CD4-positive, alpha-beta T cell (primary cell): ENCODE measurements at places on chromosomes 3 and 15.
A peak's percentile ranks its signal among the peaks of the same experiment; 100 is the strongest.

DNA sequence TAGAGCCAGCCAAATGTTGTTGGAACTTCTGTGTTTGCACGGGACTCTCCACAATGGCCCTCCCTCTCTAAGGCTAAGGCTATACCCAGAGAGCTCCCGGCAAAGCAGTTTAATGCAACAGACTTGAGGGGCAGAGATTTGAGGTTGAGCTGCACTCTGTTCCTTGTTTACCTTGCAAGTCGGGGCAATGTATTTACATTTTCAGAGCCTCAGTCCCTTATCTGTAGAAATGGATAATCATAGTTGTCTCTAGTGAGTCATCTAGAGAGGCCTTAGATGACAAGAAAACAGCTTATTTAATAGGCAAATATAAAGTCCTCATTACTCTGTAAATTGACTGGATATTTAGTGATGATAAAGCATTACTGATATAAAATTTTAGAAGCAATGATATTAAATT is 917.7 kb downstream of the MCTP2 start:
- H3K4me1 ChIP-seq, result no peaks in the 10 kb centered on the region
- DNase-seq, result no peak
- H3K27me3 ChIP-seq, result no peaks in the 10 kb centered on the region
- H3K36me3 ChIP-seq, result no peaks in the 10 kb centered on the region

GRCh38 chr3:58560771-58561311 is 16.4 kb downstream of the FAM107A start:
- no peaks in the 10 kb centered on the region for H3K27me3 ChIP-seq
- H3K36me3 ChIP-seq, result no peaks in the 10 kb centered on the region
- H3K4me1 ChIP-seq, result no peaks in the 10 kb centered on the region
- no peak overlapping the region for H3K27ac ChIP-seq
- DNase-seq, result no peak

GRCh38 chr3:4395448-4395847 is 71.6 kb downstream of the SUMF1 start:
- DNase-seq, result no peak
- H3K27me3 ChIP-seq, result no peaks in the 10 kb centered on the region
- H3K4me1 ChIP-seq, result peaks cover 7% of the 10 kb centered on the region
- no peak overlapping the region for H3K4me3 ChIP-seq

- no peak for DNase-seq
- H3K27ac ChIP-seq, result no peak overlapping the region
- H3K36me3 ChIP-seq, result no peaks in the 10 kb centered on the region
These were observed 147.6 kb upstream of the NR2F2 start for GRCh38 chr15:96182736-96183513.

DNA sequence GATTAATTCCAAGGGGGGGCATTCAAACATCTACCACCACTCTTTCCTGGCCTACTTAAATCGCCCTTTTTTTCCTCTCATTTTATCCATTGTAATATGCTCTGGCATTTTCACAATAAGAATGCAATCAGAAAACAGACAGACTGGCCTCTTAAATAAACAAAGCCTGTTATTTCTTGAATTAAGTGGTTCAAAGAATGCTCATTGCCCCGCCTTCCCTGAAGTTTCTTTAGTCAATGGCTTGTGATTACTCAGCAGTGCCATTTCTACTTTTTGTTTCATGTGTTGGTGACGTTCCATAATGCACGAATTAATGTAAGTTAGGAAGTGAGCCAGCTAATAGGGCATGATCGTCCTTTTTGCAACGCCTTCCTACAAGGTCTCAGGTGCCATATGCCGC is 68.0 kb downstream of the FBN1 start:
- no peak overlapping the region for H3K4me3 ChIP-seq
- no peaks in the 10 kb centered on the region for H3K27me3 ChIP-seq

GRCh38 chr3:182246870-182247269 is 535.1 kb downstream of the SOX2 start:
- H3K36me3 ChIP-seq, result no peaks in the 10 kb centered on the region
- H3K4me3 ChIP-seq, result no peak overlapping the region
- no peaks in the 10 kb centered on the region for H3K27me3 ChIP-seq

- no peak overlapping the region for H3K4me3 ChIP-seq
- no peaks in the 10 kb centered on the region for H3K4me1 ChIP-seq
- no peaks in the 10 kb centered on the region for H3K27me3 ChIP-seq
- no peak overlapping the region for H3K27ac ChIP-seq
These were observed 378.9 kb downstream of the PTPRG start for GRCh38 chr3:61940236-61940635.

DNA sequence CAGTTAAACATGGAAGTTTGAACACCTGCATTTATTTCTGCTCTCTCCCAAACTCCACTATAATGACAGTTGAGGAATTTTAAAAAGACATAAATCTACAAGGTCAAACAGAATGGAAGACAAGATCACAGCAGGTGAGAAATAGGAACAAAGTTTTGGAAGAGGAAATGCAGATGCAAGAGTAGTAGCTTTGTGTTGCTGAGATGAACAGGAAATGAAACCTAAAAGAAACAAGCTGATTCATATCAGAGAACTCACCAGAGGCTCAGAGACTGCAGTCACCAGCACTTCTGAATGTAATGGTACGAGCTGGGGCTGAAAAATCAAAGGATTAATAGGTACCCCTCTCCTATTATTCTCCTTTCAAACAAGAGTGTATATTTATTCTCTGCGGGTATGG is 459.9 kb downstream of the RAP2B start:
- no peak overlapping the region for H3K4me3 ChIP-seq
- DNase-seq, result no peak
- H3K4me1 ChIP-seq, result peaks cover 17% of the 10 kb centered on the region
- H3K36me3 ChIP-seq, result no peaks in the 10 kb centered on the region
- H3K27me3 ChIP-seq, result no peaks in the 10 kb centered on the region

GRCh38 chr3:99145031-99145430 is 243.5 kb upstream of the DCBLD2 start:
- DNase-seq, result no peak
- H3K4me1 ChIP-seq, result no peaks in the 10 kb centered on the region
- no peaks in the 10 kb centered on the region for H3K27me3 ChIP-seq
- no peak overlapping the region for H3K4me3 ChIP-seq
- H3K27ac ChIP-seq, result no peak overlapping the region

DNA sequence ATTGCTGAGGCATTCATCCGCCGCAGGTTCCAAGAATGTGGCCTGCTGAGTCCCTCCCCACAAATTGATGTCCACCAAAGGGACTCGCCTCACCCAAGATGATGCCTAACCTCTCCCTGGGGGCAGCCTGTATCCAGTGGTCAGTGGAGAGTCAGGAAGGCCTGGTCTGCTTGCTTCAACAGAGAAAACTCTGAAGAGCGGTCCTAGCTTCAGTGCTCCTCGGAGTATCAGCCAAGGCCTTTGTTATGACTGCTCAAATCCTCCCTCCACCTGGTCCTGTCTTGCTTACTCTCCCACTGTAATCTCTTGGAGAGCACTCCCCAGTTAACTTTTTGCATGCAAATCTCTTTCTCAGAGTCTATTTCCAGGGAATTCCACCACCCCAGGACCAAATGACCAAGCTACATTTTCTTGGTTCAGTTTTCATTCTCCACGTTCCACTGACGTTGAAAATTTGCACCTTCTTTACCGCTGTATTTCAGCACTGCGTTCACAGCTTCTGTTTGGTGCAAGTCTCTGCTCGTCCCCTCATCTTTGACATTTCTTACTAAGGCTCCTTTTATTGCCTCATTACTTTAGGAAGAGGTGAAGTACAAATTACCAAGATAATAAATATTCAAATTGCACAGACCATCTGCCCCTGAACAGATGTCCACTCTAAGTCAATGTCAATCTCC is 22.3 kb downstream of the CMTM7 start:
- H3K27ac ChIP-seq, result peak overlapping the region; percentile 76
- H3K36me3 ChIP-seq, result no peaks in the 10 kb centered on the region
- no peaks in the 10 kb centered on the region for H3K27me3 ChIP-seq

DNA sequence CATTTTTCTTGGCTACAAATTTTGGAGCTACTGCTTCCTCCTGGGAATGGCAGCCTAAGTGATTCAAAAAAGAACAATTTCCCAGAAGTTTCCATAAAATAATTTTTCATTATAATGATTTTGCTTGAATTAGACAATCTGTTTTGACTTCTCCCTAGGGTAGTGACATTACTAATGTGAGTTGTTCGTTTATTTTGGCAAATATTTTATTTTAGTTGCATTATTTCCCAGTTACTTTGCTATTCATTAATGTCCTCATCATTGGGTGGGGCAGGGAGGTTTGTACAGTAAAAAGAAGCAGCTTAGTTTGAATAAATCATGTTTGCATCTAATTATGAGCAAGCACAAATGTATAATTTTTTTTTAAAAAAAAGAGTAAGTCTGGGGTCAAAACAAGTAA is 686.6 kb downstream of the ROBO2 start:
- H3K4me3 ChIP-seq, result no peak overlapping the region
- H3K27me3 ChIP-seq, result no peaks in the 10 kb centered on the region
- H3K4me1 ChIP-seq, result no peaks in the 10 kb centered on the region
- H3K36me3 ChIP-seq, result no peaks in the 10 kb centered on the region
- no peak for DNase-seq
- no peak overlapping the region for H3K27ac ChIP-seq

GRCh38 chr3:29274667-29275066 is 6.2 kb upstream of the RBMS3 start:
- no peak for DNase-seq
- no peaks in the 10 kb centered on the region for H3K4me1 ChIP-seq
- no peaks in the 10 kb centered on the region for H3K36me3 ChIP-seq

DNA sequence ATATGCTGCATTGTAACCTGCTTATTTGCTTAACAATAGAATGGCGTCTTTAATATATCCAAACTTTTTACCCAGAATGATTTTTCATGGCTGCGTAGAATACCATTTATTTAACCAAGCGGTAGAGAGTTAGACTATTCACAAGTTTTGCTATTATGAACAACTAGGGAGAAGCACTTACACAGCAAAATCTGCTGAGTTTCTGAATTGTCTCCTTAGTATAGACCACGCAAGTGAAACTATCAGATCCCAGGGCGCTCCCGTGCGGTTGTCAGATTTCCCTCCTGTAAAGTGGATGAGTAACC is 12.6 kb upstream of the ADPGK start:
- H3K36me3 ChIP-seq, result no peaks in the 10 kb centered on the region
- H3K27me3 ChIP-seq, result peaks cover 5% of the 10 kb centered on the region
- no peak overlapping the region for H3K27ac ChIP-seq
- no peak for DNase-seq
- H3K4me1 ChIP-seq, result peaks cover 11% of the 10 kb centered on the region
- peak overlapping the region; percentile 66 for H3K4me3 ChIP-seq

DNA sequence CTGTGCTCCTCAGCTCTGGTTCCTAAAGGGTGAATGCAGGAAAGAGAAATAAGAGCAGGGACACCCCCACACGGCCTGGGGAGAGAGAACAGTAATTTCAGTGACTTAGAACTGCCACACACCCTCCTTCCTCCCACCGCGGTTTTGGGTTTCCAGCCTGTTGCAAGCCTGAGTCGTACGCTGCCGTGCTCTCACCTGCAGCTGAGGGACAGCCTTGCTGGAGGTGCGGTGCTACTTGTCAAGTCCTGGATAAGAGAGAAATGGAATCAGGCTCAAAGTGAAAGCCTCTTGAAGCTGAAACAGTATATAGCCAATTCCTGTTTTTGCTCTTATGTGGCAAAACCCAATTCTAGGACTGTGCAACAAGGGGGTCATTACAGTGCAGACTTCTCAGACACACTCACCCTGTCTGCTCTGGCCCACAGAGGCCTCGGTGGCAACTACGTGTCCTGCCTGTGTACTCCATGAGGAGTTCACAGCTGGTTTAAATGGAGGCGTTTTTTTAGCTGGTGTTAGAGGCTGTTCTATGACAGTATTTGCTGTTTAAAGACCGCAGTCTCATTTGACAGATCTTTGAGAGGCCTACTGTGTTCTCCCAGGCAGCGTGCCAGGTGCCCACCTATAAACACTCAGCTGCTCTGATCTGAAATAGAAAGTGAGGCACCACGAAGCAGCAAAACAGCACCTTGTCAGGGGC is 42.9 kb downstream of the TBC1D2B start:
- peak overlapping the region; percentile 9 for H3K4me3 ChIP-seq
- H3K36me3 ChIP-seq, result peaks cover 10% of the 10 kb centered on the region
- H3K27ac ChIP-seq, result peak overlapping the region; percentile 72
- DNase-seq, result peak; percentile 86
- H3K27me3 ChIP-seq, result no peaks in the 10 kb centered on the region

DNA sequence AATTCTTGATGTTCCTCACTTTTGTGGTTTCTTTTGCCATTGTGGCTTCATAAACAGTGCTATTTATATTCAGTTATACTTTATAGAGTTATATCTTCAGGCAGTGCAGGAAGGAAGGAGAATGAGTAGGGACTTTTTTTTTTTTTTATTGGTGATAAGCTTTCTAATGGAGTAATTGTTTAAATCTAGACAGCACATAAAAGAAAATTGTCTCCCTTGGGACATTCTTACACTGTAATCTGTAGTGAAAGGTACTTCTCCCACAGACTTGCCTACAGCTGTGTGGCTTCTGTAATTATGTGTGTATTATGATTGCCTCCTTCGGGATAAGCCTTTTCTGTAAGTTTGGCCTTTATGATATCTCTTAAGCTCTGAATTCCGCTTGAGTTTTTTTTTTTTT is 41.6 kb downstream of the WDR76 start:
- H3K36me3 ChIP-seq, result peaks cover 11% of the 10 kb centered on the region
- no peaks in the 10 kb centered on the region for H3K4me1 ChIP-seq
- no peak overlapping the region for H3K4me3 ChIP-seq
- H3K27me3 ChIP-seq, result no peaks in the 10 kb centered on the region

DNA sequence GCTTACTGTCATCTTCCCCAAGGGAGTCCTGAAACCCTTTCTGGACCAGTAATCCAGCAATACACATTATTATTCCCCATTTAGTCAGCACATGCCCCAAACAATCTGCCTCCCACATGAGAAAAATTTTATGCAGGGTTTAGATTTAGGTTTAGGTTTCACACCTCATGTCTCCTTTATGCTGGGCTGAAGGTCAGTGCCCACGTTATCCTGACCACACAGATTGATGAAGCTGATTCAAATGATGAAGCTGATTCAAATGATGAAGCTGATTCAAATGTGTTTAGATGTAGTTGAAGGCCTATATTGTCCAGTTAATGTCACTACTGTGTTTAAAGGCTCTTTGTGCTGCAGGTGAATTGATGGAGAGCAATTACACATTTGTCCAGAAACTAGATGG is 18.1 kb upstream of the ZBED2 start:
- H3K27me3 ChIP-seq, result no peaks in the 10 kb centered on the region
- no peak overlapping the region for H3K4me3 ChIP-seq
- DNase-seq, result no peak
- H3K27ac ChIP-seq, result no peak overlapping the region
- H3K4me1 ChIP-seq, result peaks cover 49% of the 10 kb centered on the region
- H3K36me3 ChIP-seq, result peaks cover 34% of the 10 kb centered on the region

DNA sequence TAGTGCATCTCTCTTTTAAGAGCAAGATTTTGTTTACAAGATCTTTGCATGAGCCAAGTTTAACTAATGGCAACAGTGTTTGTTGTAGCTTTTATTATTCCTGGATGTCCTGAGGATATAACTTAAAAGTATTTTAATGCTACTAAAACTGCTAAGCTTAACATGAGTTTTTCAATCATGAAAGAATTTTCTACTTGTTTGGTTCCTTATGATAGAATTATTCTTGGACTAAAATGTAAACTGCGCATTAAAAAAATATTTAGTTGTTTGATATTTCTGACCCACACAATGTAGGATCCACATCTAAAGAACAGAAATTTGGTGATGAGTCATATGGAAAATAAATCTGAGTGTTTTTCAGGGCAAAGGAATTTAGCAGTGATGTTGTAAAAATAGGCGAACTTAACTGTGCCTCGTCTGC is 70.8 kb downstream of the RAP2B start:
- DNase-seq, result no peak
- H3K4me1 ChIP-seq, result peaks cover 6% of the 10 kb centered on the region
- H3K27me3 ChIP-seq, result no peaks in the 10 kb centered on the region
- H3K27ac ChIP-seq, result no peak overlapping the region

- no peak for DNase-seq
- H3K36me3 ChIP-seq, result no peaks in the 10 kb centered on the region
These were observed 94.3 kb upstream of the SNRPA1 start for GRCh38 chr15:101389362-101389761.
